Fibroblast of pulmonary artery (primary cell): ENCODE measurements at places on chromosomes 5 and 9.
A peak's percentile ranks its signal among the peaks of the same experiment; 100 is the strongest.

DNA sequence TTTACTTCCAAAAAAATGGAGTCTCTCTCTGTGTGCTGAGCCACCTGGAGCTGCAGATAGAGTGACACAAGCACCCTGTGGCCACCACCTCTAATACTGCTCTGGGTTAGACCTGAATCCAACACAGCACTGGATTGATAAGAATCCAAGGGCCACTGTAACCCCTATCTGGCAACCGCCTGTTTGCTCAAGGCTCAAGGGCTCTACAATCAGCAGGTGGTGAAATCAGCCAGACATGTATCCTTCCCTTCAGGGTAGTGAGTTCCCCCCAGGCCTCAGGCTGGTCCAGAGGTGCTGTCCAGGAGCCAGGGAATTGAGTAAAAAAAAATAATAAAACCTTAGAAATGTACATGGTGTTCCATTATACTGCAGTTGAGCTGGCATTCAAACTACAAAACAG lies 509.0 kb downstream of the KIF4B start:
- no peak for DNase-seq

GRCh38 chr5:168219515-168220410 lies 71.7 kb upstream of the WWC1 start:
- DNase-seq = peak; percentile 87

GRCh38 chr9:136525841-136526499 lies 19.9 kb downstream of the NOTCH1 start:
- no peak for DNase-seq

- DNase-seq = no peak
These were observed 247.2 kb downstream of the FSTL4 start for GRCh38 chr5:133364936-133365707.

DNA sequence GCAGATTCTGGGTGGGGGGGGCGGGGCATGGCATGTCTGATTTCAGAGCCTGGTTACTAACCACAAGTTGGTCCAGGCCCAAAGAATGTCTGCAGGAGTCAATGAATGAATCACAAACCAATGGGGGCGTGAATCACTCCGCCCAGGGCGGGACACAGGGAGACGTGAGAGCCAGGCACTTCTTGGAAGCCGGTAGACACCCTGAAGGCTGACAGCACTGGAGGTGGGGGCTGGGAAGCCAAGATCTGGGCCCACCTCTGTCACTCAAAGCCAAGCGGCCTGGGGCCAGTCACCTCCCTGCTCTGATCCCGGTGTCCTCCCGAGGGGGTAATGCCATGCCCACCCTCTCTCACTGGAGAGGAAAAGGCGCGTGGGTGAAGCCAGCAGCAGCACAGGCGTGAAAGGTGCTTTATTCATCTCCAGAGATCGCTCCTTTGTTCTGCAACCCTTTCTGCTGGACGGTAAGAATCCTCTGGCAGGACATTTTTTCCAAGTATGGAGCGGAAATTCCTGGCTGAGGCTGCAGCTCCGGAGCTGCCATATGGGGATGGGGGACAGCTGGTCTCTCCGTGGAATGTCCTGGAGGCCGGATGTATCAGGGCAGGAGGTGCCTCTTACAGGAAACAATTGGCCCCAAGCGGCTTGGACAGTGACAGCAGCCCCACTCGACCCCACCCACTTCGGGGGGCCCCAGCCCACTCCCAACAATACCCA lies 85.0 kb downstream of the STK10 start:
- peak; percentile 97 for DNase-seq

- DNase-seq = no peak
These were observed 108.1 kb upstream of the SPRY4 start for GRCh38 chr5:142432961-142433360.

DNA sequence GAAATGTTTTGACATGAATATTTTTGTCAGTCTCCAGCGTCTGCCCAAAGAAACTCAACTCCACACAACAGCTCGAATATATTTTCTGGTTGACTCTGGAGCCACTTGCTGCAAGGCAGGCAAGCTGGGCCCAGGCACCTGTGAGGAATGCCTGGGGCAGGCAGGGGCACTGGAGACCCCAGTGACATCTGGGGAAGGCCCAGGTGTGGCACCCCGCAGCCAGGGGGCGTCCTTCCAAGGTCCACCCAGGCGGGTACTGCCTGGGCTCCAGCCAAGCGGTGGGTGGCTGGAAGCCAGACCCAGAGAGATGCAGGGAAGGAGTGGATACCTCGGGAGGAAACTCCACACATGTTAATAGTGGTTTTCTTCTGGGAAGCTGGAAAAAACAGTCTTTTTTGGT lies 125.9 kb downstream of the PHF2 start:
- no peak for DNase-seq

GRCh38 chr5:105821800-105822199 lies 1848.9 kb downstream of the EFNA5 start:
- DNase-seq = no peak

DNA sequence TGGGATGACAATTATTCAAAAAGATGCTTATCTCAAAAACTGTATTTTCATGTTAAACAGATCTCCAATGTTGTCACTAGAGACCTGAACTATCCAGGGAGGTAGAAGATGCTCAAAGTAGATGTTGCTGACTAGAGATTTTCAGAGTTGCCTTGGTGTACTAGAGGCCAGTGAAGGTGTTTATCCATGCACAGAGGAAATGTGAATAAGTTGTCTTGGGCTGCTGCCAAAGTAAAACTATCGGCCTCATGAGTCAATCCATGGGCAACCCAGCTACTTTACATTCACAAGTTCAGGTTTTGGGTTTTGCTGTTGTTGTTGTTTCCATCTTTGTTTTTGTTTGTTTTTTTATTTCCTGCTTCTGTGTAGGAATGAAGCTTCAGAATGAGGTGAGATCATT lies 141.1 kb upstream of the RANBP3L start:
- DNase-seq = peak; percentile 68

DNA sequence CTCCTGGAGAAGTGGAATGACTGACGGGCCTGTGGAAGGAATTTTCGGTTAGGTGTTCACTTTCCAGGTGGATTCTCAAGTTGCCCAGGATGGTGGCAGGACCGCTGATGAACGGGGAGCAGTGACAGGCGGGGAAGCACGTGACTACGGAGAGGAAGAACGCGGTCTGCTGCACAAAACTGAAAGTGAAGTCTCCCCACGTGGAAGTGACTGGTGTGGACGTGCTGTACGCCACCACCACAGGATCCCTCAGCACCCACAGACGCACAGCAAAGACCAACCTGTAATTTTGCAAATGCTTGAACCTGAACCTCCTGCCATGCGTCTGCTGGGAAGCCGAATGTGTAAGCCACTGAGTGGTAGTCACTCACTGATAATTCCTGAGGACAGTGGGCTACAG lies 51.4 kb downstream of the RNF130 start:
- no peak for DNase-seq

DNA sequence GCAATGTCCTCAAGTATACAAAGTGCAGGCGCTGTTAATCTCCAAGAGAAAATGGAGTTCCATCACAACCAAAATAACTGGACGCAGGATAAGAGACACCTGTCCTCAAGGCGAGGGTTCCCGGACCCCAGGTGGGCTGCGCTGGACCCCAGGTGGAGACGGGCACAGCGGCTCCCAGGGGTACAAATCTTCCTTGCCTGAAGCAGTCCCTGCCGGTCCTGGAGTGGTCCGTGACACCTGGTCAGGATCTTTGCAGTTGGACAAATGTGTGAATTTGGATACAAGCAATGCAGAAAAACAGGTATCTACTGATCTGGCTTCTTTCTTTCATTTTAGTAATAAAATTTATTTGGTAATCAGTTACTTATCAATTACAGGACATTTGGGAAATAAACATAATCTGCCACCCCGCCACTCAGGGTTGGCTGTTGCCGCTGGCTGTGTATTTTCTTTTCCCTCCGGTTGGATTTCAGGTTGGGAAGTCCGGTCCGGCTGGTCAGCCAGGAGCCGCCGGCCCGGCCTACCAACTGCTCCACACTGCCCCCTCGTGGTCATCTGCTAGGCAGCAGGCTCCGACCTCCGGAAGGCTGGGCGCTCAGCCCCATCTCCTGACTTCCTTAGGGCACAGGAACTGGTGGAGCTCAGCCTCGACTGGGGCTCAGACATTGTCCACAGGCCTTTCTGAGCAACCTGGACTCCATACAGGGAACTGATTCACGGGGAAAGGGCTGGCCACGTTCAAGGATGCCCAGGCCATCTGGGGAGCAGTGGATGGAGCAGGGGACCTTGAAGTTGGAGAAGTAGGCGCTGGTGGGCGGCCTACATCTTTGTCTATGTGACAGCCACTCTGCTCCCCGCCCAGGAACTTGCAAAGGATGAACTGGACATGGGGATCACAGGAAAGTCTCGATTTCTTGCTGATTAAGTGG lies 43.4 kb downstream of the NXNL2 start:
- DNase-seq = peak; percentile 79

DNA sequence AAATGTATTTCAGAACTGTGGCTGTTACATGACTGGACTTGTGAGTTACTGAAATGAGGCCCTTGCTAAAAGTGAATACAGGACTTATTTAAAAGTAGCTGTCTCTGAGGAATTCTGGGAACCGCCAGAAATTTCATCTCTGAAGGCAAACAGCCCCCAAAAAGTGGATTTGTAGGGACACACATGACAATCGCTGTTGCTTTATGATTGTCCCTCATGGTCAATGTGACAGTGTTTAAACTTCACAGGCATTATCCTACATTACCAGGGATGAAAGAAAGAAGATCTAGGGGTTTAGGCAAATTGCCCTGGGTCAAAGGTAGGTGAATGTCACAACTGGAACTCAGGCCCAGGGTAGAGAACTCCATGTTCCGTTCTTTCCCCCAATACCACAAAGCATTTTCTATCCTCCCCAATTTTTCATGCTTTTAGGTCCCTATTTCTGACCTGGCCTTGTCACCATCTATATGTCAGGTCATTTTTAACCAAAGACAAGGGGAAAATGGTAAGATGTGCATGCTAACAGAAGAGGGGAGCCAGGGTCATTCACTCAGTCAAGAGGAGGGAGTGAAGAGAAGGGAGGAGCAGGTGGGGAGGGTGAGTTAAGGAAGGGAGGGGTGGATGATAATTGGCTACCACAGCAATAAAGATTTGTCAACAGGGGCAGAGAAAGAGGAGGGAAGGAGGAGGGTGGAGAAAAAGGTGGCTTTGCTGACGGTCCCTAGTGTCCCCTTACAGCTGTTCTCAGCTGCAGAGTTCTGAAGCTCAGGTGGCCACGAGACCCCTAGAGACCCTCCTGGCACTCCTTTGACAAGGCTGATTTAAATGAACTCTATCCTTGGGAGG lies 57.8 kb upstream of the GLRX start:
- DNase-seq = no peak

DNA sequence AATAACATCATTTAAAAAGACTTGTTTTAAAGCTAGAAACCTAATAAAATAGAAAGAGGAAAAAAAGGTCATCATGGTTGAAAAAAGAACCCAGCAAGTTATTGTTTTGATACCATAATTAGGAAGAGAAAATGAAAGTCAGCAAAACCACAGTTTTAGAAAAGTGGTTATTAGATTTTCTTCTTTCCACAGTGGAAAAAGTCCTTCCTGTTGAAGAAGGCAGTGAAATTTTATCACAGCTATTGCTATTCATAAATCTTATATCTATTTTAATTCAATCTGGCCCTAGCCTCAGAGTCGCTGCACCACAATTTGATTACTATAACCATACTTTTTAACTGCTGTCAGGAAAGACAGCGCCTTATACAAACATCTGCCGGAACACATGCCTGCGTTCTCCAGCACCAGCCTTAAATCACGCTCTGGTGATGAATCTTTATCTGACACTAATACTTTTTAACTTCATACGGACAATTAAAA lies 60.3 kb downstream of the MAPKAP1 start:
- DNase-seq = no peak

DNA sequence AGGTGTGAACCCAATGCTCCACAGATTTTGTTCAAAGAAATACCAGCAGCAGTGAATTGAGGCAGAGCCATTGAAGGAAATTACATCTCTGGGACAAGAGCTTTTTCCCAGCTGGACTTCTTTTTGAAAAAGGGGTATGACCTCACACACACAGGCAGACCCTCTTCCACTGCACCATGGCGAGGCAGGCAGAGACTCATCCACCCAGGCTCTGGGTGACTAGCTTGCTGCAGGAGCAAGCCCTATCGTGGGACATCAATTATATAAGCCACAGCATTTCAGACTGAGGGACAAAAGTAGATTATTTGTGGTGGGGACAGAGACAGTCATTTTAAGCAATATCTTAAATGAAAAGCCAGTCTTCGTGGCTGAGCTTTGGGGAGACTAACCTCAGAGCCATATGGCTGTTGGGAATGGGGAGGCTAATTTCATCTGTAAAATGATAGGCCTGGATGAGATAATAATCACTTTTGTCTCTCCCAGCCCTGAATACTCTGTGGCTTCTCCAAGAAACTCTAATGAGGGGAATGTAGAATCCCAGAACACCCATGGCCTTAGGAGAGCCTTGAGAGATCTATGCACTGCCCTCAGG lies 113.1 kb upstream of the TNC start:
- no peak for DNase-seq

DNA sequence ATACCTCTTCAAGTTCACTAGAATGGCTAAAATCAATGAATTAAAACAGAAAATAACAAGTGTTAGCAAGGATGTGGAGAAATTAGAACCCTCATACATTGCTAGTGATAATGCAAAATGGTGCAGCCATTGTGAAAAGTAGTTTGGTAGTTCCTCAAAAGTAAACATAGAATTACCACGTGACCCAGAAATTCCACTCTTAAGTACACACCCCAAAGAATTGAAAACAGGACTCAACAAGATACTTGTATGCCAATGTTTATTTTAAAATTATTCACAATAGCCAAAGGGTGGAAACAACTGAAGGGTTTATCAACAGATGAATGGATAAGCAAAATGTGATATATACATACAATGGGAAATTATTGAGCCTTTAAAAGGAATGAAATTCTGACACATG lies 70.3 kb downstream of the BARX1 start:
- DNase-seq = no peak

GRCh38 chr5:40223884-40224402 lies 455.8 kb upstream of the PTGER4 start:
- DNase-seq = peak; percentile 35

DNA sequence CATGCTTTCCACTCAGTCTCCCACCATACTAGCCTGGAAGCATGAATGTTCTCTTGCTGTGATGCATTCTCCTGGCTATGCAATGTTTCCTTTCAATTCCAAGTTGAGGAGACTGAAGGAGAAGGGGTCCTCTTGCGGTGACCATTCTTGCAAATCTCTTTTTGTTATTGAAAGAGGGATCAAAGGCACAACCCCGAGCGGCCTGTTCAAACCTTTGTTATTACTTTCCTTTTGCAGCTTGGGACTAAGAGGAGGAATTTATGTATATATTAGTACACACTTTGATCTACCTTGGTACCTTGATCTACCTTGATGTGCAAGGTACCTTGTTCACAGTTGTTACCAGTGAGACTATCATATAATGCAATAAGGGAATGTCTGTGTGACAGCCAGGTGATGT lies 147.3 kb downstream of the KCTD16 start:
- DNase-seq = no peak

DNA sequence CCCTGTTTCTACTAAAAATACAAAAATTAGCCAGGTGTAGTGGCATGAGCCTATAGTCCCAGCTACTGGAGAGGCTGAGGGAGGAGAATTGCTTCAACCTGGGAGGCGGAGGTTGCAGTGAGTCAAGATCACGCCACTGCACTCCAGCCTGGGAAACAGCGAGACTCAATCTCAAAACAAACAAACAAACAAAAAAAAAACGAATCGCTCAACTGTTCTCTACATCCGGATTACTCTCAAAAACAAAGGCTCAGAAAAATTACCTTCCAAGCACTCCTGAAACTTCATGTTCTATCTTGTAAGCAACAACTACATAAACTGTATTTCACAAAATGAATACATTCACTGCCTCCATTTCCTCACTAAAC lies 14.0 kb downstream of the UBAP2 start:
- no peak for DNase-seq
